NCI-H2029 treated with DMSO at 0.1 percent for 48 hours (cell line): ENCODE measurements at places on chromosomes 5 and 9.

GRCh38 chr9:3804103-3804502 lies 278.3 kb upstream of the RFX3 start:
- no peak for DNase-seq

DNA sequence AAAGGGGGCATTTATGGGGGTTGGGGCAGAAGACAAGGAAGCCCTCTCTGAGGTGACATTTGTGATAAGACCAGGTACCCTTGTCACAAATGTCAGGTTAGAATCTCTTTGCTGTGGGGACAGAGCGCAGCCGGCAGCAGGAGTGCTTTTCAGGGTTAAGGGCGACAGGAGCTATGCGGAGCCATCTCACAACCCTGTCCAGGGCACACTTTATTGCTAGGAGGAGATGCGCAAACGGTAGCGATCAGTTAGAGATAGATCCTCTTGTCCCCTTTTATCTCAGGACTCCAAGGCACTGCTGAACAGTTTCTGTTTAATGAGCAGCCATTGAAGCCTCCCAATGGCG lies 438 bp upstream of the LAMC3 start:
- DNase-seq = no peak

DNA sequence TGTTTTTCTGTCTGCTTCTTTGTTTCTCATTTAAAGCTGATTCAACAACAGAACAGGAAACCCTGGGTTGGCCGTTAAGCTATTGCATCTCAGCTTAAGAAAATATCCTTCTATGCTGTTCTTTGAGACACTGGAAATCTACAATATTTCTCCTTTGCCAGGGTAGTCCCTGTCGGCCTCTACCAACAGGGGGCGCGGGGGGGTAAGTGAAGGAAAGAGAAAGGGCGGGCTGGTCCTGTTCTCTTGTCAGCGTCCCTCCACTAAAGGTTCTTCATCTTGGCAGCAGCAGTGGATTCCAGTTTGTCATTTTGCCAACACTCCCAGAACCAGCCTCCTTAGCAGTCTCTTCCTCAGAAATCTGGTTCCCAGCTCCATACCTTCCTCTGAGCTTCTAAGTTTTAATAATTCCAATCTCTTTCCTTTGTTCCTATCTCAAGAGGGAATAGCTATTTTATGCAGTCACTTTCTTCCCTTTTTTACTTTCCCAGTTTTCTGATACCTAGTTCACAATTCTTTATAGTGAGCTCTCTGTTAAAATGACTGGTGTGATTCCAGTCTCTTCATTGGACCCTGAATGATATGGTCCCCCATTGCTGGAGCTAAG lies 222.3 kb downstream of the GLIS3 start:
- DNase-seq = peak; percentile 3

DNA sequence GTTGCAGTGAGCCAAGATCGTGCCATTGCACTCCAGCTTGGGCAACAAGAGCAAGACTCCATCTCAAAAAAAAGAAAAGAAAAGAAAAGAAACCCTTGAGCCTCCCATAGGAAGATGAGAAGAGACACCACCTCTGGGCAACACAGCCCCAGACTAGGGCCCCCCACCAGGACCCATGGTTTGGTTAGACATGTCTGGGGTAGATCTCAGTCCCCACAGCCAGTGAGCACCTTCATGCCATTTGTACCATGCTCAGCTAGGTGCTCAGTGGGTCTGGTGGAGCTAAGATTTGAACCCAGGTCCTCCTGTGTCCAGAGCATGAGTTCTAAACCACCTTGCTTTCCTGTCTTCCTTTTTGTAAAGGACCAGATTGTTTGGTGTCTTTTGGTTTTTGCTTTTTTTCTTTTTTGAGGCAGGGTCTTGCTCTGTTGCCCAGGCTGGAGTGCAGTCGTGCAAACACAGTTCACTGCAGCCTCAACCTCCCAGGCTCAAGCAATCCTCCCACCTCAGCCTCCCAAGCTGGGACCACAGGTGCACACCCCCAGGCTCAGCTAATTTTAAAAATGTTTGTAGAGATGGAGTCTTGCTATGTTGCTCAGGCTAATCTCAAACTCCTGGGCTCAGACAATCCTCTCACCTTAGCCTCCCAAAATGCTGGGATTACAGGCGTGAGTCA lies 11.7 kb downstream of the OLFML2A start:
- DNase-seq = no peak

- DNase-seq = no peak
Measured at GRCh38 chr9:133164191-133164590, 477 bp upstream of the GBGT1 start.

DNA sequence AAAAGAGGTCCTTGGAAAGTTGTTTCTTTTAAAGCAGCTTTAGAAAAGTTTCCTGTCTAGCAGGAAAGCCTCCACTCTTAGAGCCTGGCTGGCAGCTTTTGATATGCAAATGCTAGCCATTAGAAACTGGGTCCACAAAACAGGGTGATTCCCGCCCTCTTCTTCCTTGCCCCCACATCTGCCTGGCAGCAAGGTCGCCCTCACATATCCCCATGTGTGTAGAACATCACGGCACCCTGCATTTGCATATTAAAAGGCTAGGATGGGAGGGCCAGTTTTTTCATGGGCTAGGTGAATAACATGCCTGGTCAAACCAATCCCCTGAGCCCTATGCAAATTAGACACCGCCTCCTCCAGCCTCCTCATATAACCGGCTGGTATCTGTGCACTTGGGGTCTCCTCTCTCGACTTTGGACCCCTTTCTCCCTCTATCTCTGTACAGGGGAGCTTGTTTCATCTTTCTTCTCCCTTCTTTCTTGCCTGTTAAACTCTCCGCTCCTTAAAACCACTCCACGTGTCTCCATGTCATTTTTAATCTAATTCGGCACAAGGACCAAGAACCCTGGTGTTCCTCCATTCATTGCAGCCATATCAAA lies 426.8 kb upstream of the CTNND2 start:
- DNase-seq = no peak

DNA sequence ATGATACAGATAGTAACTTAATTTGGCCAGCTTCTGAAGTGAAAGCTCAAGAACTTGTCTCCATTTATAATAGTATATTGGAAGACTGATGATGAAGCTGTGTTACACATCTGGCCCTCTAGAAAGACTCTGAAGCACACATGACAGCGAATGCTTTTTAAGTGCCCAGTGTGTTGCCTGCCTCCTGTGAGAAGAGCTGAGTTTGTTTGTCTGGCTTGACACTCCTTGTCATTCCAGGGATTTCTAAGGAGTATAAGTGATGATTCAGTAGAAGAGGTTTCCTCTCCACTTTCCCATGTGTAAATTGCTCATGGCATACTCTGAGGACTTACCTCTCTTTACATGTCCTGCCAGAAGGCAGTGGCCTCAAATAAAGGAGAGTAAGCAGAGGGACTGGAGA lies 30.4 kb upstream of the LRRTM2 start:
- DNase-seq = no peak

GRCh38 chr5:3155046-3155445 lies 403.6 kb upstream of the IRX2 start:
- DNase-seq = no peak

GRCh38 chr5:150846654-150847333 lies 473 bp downstream of the IRGM start:
- peak; percentile 44 for DNase-seq

GRCh38 chr5:170337045-170337733 lies 39.6 kb upstream of the LCP2 start:
- DNase-seq = no peak

DNA sequence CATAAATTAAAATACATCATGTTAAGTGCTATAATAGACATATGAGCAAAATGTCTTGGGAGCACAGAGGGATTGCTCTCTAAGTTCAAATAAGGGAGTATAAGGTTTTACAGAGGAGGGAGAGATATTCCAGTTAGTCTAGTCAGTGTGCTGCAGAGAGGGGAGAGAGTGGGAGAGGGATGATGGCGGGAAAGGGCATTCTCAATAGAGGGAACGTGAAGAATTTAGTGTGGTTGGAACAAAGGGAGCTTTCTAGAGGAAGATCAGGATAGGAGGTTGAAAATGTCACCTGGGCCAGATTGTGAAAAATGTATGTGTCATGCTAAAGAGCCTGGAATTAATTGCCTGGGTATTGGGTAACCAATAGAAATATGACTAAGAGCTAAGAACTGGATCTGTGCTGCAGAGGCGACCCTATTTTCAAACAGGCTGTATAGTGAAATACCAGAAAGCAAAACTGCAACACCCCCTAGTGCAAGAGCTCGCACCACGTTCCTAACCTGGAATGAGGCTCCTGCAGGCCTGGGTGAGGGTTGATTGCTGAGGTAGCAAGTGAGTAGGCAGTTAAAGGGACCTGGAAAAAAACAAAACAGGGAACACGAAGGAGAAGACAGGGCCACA lies 791.8 kb upstream of the C9orf72 start:
- no peak for DNase-seq

DNA sequence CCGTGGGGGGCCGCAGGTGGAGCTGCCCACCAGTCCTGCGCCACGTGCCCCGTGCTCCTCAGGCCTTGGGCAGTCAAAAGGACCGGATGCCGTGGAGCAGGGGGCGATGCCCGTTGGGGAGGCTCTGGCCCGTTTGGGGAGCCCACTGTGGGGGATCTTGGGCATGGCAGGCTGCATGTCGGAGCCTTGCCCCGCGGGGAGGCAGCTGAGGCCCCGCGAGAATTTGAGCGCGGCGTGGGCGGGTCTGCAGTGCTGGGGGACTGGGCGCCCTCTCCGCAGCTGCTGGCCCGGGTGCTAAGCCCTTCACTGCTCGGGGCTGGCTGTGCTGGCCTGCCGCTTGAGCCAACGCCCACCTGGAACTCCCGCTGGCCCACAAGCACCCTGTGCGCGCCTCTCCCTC lies 445.6 kb upstream of the EDIL3 start:
- no peak for DNase-seq

GRCh38 chr5:119322948-119323537 lies 32.8 kb upstream of the TNFAIP8 start:
- DNase-seq = no peak

GRCh38 chr5:76224898-76225297 lies 141.7 kb downstream of the SV2C start:
- no peak for DNase-seq

- DNase-seq = no peak
Measured at GRCh38 chr5:65013166-65013565, 244.4 kb downstream of the CWC27 start.

DNA sequence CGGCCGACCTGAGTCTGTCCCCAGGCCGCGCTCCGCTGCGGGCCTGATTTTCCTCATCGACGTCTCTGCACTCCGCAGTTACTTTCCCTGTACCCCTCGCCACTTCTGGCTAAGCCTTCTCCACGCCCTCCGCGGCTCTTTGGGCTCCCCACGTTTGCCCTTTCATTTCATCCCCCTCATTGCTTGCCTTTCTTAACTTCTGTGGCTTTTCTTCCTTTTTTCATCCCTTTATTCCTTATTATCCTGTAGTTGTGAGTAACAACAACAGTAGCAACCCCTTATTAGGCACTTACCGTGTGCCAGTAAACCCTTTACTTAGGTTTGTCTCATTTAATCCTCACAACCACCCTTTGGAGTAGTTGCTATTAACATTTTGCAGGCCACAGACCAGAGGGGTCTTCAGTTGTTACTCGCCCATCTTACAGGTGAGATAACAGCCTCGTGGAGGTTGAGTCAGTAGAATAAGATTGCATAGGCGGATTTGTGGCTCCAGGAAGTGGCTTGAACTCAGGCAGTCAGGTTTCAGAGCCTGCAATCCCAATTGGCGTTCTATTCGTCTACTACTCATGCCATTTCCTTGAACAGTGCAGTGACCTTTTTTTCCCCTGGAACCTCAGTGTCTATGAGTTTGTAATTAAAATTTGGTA lies 724 bp downstream of the TCERG1 start:
- DNase-seq = no peak

GRCh38 chr9:35481347-35481975 lies 8.4 kb upstream of the RUSC2 start:
- DNase-seq = peak; percentile 10

GRCh38 chr9:108396193-108396592 lies 459.6 kb downstream of the ACTL7B start:
- DNase-seq = no peak

DNA sequence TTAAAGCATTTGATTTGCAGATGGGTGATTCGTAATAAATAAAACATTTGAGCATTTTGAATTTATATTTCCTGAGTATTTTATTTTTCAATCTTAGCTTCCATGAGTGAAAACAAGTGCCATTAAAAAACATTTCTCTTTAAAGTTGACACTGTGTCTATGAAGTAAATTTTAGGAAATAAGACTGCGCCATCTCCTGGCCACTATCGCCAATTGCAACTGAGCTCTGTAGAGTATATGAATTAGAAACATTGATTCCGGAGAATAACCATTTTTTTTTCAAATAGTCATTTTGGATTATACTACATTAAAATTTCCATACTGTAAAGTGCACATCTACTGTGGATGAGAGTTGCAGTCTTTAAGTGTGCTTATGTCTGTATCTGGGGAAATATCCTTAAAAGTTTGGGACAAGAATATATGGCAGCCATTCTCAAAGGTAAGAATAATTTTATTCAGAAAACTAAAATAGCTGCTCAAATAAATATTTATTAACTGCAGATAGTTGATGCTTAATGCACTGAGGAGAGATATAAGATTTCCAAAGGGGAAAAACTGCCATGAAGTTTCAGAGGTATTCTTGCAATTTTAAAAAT lies 5.9 kb downstream of the DMRTA1 start:
- no peak for DNase-seq

GRCh38 chr5:107670087-107670931 lies 428 bp downstream of the EFNA5 start:
- DNase-seq = peak; percentile 50

DNA sequence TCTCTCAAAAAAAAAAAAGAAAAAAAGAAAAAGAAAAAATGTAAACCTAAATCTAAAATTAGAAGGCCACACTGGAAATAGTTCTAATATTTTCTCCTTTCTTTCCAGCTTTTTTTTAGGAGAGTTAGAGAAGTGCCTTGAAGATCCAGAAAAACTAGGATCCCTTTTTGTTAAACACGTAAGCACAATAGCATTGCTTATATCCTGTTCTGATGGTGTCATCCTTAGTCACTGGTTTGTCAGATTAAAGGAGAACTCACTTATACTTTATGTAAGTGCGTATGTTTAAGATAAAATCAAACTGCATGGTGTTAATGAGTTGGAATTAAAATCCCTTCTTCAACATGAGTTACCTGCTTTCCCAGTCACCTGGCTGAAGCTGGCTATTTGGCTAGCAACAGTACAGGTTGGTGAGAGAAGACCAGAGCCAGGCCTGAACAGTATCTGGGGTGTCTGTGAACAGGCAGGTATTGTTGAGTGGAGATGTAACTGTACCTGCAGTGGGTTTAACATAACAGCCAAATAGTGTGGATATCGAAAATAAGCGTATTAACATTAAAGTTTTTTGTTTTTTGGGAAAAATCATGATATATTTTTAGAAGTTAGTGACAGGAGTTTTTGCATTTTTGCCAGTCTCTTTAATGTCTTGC lies 104.7 kb upstream of the OTULINL start:
- no peak for DNase-seq

GRCh38 chr9:13555516-13555915 lies 276.0 kb upstream of the MPDZ start:
- DNase-seq = no peak
